ENCODE measurements at places on chromosomes 12 and 14. TPM values are rescaled to one million over a fixed set of nuclear protein-coding genes. Genes with fewer than 3 reads are reported as not detected.

SALL2 gene
- total RNA-seq = 34.1 TPM

PPP1R36 gene
- 0.27 TPM for total RNA-seq

TARBP2 gene
- 21.9 TPM for total RNA-seq

ARF6 gene
- 34.9 TPM for total RNA-seq

BICD1 gene
- total RNA-seq = 63.6 TPM

RNASE11 gene
- not detected for total RNA-seq

TAS2R14 gene
- 3.7 TPM for total RNA-seq

MYH6 gene
- 0.50 TPM for total RNA-seq

SLCO1B3 gene
- total RNA-seq = 0.10 TPM

SCARB1 gene
- 81.7 TPM for total RNA-seq

CCDC175 gene
- total RNA-seq = 0.34 TPM

RILPL1 gene
- total RNA-seq = 25.1 TPM

ADCY4 gene
- 11.3 TPM for total RNA-seq

STAB2 gene
- total RNA-seq = 9.3 TPM

GPRC5D gene
- not detected for total RNA-seq

LRRC10 gene
- not detected for total RNA-seq

PLEKHG7 gene
- total RNA-seq = 0.25 TPM

TUBA1C gene
- 115 TPM for total RNA-seq

PKP2 gene
- 7.4 TPM for total RNA-seq

CYP27B1 gene
- 0.63 TPM for total RNA-seq

KIF21A gene
- 13.7 TPM for total RNA-seq

FSCB gene
- total RNA-seq = 0.10 TPM

DLST gene
- 64.3 TPM for total RNA-seq

AMHR2 gene
- 15.3 TPM for total RNA-seq

LMO3 gene
- total RNA-seq = 5.5 TPM

MOAP1 gene
- total RNA-seq = 29.4 TPM

SLC5A8 gene
- 0.80 TPM for total RNA-seq

CLMN gene
- total RNA-seq = 8.7 TPM

TEX52 gene
- not detected for total RNA-seq

RHEBL1 gene
- total RNA-seq = 0.34 TPM

RNF212B gene
- not detected for total RNA-seq

INHBE gene
- total RNA-seq = not detected

CAMKK2 gene
- total RNA-seq = 23.6 TPM

ETFBKMT gene
- 6.3 TPM for total RNA-seq

EXD2 gene
- total RNA-seq = 14.9 TPM

RBP5 gene
- 2.4 TPM for total RNA-seq

TMEM132D gene
- total RNA-seq = not detected

PROX2 gene
- total RNA-seq = not detected

KCNK10 gene
- not detected for total RNA-seq

CHURC1 gene
- total RNA-seq = 57.8 TPM

RPL10L gene
- not detected for total RNA-seq

KRT77 gene
- total RNA-seq = not detected

EML5 gene
- total RNA-seq = 8.5 TPM

PMEL gene
- total RNA-seq = 2.0 TPM

KRT73 gene
- not detected for total RNA-seq

RAPGEF3 gene
- 104 TPM for total RNA-seq

FAM161B gene
- total RNA-seq = 16.2 TPM

CDKN3 gene
- 2.6 TPM for total RNA-seq

NPFF gene
- not detected for total RNA-seq

PRR13 gene
- 118 TPM for total RNA-seq

GARIN6 gene
- not detected for total RNA-seq

NFKBIA gene
- 222 TPM for total RNA-seq

ENDOU gene
- total RNA-seq = 3.6 TPM

CNIH1 gene
- 101 TPM for total RNA-seq

KRT78 gene
- not detected for total RNA-seq

UBC gene
- 1,271 TPM for total RNA-seq

CACNA1C gene
- total RNA-seq = 6.8 TPM
